ENCODE measurements at places on chromosomes 12 and 14. TPM values are rescaled to one million over a fixed set of nuclear protein-coding genes. Genes with fewer than 3 reads are reported as not detected.
A peak's percentile ranks its signal among the peaks of the same experiment; 100 is the strongest.

PCED1B gene
- 8.5 TPM for total RNA-seq

DNA sequence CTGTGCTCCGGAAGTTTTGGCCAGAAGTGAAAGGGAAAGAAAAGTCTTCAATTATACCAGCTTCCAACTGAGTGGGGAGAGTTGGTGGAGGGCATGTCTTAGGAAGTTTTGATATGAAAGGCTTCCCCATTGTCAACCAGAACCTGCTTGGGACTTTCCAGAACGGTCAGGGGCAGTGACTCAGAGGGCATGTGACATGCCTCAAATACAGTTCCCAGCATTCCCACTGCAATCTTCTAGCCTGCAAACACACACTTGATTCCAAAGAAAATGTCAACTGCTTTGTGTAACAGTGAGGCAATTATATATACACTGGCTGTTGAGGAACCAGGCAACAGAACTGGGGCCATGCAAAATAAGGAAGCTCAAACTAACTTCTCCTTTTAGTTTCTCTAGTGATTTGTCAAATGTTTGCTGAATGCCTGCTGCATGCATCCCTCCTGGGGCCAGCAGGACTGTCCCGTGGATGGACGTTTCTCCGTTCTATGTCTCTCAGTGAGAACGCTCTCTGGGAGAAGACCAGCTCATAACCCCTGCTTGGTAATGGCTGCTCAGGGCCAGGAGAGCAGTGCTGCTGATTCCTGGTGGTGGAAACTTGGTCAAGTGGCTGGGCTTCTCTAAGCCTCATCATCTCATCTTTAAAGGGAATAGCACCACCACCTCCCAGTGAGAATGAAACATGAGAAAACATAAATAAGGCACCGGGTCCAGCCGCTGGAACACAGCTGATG, 18.3 kb downstream of the SLC25A47 start:
- DNase-seq = peak; percentile 44

DNA sequence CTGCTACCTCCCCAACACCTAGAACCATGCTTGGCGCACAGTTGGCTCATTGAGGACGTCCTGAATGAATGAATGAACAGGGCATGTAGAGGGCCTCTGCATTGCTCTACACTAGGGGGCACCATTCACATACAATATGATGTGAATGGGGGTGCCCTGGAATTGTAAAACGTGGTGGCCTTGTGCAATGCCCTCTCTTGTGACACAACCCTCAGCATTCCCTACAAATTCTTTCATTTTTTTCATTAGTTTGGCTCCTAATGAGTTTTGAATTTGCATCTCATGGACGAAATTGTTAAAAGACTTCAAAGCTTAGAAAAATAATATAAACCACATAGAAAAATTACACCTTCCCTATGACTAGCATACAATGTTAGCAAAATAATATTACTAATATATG, 2.3 kb upstream of the DIO2 start:
- DNase-seq = no peak

DNA sequence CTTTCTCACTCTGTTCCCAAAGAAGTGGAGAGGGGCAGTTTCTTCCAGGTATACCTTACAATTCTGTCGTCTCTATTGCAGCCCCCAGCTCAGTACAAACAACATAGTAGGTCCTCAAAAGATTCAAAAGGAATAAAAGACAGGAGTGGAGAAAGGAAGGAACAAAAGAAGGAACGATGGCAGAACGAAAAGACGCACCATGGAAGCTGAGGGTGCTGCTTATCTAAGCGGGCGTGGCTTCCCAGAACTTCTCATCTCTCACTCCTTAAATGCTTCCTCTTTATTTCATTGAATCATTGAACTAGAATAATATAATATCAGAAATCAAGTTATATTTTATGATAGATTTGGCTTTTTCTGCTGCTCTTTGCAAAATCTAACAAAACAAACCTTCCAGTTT, 13.7 kb upstream of the LTA4H start:
- DNase-seq = no peak

TMEM233 gene
- total RNA-seq = not detected

ASB2 gene
- total RNA-seq = 40.4 TPM

DNA sequence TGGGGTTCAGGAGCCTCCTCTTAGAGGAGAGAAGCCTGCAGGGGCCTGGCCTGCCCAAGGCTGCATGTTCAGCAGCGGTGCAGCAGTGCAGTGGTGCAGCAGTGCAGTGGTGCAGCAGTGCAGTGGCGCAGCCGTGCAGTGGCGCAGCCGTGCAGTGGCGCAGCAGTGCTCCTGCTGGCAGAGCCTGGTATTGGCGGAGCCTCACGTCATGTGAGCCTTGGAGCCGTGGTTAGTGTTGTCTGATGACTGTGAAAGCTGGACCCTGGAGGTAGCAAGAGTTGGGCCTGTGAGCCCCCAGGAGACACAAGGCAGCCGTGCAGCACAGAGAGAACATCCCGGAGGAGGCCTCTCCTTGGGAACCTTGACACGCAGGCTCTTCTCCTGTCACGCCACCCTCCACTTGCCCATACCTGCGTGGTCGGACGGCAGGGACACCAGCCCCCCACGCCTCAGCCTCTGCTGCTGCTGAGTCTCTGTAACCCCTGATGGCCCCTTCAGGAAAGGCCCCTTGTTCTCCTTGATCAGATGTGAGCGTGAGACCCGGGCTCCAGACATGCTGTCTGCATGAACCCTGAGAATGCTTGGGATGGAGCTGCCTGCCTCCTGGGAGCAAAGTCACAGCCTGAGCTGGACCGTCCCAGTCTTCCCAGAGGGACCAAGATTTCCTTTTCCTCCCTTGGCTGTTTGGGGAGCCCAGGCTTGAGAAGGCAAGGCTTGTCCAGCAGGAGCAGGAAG, 193.7 kb downstream of the KIF26A start:
- DNase-seq = no peak

A2M gene
- 3.5 TPM for total RNA-seq

STYX gene
- 8.7 TPM for total RNA-seq

- DNase-seq = no peak
Observed at GRCh38 chr12:104991565-104992128, 5.5 kb downstream of the NOPCHAP1 start.

All from GM12878 (cell line).